ENCODE measurements at places on chromosomes 5 and 9.

DNA sequence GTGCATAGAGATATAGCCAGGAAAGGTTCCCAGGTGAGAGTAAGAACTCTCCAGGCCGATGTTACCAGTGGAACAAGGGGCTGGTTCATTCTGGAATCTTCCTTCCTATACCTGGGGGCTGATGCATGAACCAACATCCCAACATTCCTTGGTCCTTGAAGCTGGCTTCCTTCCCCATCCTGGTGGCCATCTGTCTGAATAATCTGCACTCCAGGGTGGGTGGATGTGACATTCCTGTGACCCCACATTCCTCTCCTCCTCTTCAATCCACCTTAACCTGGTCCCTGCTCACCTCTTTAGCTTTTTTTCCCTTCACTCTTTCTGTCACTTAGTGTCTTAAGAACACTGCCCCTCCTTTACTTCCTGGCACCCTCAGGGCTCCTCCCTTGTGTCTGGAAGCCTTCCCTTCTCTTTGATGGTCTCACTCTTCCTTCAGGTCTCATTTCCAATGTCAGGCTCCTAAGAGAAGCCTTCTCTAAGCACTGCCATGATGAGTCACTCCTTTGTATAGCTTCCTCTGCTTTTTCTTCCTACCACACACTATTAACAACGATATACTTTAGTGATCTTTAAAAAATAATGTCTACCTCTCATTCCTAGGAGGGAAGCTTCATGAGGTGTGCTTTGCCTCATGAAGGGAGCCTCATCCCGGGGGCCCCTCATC lies 80.3 kb downstream of the BOD1 start:
- no peak for DNase-seq

GRCh38 chr5:88539693-88540365 lies 271.2 kb upstream of the TMEM161B start:
- DNase-seq = no peak

GRCh38 chr5:151667083-151667482 lies 19.6 kb downstream of the SPARC start:
- DNase-seq = no peak

- DNase-seq = no peak
Observed at GRCh38 chr9:120289990-120290975, 289.7 kb downstream of the CDK5RAP2 start.

DNA sequence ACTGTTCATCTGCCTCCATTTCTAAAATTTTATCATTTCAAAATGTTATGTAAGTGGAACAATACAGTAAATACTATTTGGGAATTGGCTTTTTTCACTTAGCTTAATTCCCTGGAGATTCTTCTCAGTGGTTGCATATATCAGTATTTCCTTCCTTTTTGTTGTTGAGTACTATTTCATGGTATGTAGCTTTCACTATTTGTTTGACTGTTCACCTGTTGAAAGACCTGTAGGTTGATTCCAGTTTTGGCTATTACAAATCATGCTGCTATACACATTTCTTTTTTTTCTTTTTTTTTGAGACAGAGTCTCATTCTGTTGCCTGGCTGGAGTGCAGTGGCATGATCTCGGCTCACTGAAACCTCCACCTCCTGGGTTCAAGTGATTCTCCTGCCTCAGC lies 33.0 kb upstream of the PWWP2A start:
- no peak for DNase-seq

DNA sequence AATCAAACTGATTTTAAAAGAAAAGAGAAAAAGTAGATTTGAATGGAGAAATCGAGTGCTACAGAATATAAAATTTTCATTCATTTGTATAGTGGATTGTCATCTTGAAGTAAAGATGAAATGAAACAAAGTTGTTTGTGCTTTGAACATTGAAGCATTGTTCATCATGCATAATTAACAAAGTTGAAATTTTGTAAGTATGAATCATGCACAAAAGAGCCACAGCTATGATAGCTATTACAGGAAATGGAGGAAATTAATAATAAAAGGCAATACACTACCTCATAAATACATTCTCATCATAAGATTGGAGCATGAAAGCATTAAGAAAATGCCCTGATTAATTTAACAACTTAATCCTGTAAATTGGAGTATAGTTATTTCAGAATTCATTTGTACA lies 153.4 kb upstream of the TLX3 start:
- DNase-seq = no peak

GRCh38 chr9:38278931-38279679 lies 113.4 kb upstream of the ALDH1B1 start:
- DNase-seq = no peak

GRCh38 chr9:70120834-70121510 lies 77.3 kb downstream of the MAMDC2 start:
- no peak for DNase-seq

DNA sequence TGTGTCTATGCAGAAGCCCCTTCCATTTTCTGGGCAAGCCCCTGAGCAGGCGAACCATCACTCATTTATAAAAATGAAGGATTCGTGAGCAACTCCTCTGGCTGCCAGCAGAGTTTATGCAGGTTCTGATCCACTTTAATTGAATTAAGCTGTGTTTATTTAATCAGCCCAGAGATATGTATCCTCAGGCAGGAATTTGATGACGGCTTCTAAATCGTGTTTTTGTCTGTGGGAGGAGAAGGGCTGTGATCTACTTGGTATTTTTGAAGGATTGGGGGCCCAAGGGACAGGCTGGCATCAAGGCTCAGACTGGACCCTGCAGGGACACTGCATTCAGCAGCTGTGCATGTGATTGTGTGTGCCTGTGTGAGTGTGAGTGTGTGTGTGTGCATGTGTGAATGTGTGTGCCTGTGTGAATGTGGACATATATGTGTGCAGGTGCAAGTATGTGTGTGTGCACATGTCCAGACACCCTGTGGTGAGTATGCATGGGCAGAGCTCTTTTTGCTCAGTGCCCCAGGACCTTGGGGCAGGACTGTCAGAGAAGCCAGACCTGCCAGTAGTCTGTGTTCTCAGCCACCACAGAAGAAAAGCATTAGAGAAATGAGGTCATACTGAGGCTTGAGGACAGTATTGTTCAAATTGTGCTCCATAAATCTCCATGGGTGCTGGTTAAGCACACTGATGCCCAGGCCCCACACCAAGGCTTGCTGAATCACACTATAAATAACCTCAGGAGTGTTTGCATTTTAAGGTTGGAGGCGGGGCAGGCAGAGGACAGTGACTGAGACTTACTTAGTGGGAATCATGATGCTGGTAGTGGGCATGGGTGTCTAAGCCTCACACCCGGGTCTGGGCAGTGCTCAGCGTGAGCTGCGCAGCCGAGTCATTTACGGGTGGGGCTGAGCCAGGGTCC lies 164.0 kb downstream of the CARTPT start:
- no peak for DNase-seq
